ENCODE measurements at places on chromosomes 12 and 14.

- no peak for DNase-seq
These were observed 63.1 kb upstream of the LIN7A start for GRCh38 chr12:81000831-81001230.

- DNase-seq: no peak
These were observed 80.8 kb downstream of the ANO2 start for GRCh38 chr12:5864301-5864700.

GRCh38 chr12:52527121-52527800 is 7.1 kb upstream of the KRT5 start:
- DNase-seq: no peak

DNA sequence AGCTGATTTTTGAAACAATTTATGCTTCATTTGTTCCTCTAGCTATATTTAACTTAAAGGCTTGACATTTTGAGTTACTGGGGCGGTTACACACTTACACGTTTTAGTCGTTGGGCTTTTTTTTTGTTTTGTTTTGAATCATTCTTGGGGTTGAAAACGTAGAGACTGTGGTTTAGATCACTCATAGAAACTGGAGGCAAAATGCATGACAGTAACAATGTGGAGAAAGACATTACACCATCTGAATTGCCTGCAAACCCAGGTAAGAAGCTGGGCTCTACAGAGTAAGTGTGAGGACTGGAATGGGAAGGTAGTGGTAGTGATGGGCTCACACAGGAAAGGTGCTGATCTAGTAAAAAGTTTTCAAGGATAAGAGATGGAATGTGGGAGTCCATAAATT is at the start of gene CLEC2D:
Gene CLEC2D, plus strand, starts transcription at position 180 of the 400 bp plus-strand sequence. Its CDS starts 22 bp downstream, at position 202.
- DNase-seq: no peak

- no peak for DNase-seq
These were observed 352 bp downstream of the PHB2 start for GRCh38 chr12:6970096-6970527.

DNA sequence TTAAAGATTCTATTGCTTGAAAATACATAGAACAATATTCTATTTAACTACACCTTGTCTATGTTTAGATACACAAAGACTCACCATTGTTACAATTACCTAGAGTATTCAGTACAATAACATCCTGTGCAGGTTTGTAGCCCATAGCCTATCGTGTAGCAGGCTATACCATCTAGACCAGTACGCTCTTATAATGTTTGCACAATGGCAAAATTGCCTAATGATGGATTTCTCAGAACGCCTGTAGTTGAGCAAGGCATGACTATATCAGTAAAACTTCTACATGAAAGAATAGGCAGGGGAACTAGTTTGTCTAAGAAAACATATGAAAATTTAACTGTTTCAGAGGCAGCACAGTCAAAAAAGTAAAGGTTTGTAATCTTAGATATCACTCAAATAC is 375.9 kb downstream of the DAD1 start:
- no peak for DNase-seq

Measured in upper lobe of right lung (tissue), 1 donor.